ENCODE measurements at places on chromosomes 5 and 9.

DNA sequence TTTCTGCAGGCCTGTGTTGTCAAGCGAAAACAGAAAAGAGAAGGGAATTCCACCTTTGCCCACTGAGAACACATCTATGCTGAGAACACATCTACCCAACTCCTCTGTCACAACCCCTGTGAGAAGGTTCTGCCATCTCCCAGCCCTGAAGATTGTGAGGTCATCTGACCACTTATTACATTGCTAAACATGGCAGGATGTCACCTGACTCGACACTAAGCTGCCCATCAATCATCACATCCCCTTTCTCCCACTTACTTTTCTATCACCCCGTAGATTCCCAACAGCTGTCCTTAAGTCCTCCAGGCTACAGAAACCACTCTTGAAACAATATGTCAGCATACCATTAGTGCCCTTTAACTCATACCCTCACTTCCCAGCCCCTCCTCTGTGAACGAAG lies 64.2 kb upstream of the PRSS3 start:
- no peak for DNase-seq

- DNase-seq, result no peak
These were observed 254.9 kb upstream of the SMC2 start for GRCh38 chr9:103839197-103839596.

DNA sequence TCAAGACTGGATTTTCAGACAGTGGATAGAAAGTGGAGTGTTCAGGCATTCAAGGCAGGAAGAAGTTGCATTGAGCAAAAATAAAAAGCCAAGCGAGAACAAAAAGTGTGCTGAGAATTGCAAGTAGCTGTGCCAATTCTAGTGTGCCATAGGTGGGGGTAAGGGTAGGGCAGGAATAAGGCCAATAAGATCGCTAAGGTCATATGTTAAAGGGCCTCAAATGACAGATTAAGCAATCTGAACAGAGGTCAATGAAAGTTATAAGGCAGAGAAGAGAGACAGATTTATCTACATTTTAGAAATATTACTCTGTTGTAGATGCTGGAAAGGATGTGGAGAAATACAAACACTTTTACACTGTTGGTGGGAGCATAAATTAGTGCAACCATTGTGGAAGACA lies 36.4 kb downstream of the NADK2 start:
- no peak for DNase-seq

GRCh38 chr9:18834740-18835361 lies 198.2 kb downstream of the SAXO1 start:
- no peak for DNase-seq

DNA sequence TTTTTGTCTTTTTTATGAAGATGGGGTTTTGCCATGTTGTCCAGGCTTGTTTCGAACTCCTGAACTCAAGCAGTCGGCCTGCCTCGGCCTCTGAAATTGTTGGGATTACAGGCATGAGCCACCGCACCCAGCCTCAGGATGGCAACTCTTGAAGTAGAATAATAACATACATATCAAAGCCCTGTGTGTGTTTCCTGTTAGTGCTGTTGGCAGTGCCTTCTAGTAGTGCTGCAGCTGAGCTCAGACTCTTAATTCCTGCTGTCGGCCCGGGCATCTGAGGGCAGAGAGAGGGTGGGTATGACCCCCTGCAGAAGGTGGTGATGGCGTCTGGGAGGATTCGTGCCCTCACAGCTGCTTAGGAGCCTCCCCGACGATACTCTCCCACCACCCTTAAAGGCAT lies 227.2 kb downstream of the PDZD2 start:
- DNase-seq, result no peak

DNA sequence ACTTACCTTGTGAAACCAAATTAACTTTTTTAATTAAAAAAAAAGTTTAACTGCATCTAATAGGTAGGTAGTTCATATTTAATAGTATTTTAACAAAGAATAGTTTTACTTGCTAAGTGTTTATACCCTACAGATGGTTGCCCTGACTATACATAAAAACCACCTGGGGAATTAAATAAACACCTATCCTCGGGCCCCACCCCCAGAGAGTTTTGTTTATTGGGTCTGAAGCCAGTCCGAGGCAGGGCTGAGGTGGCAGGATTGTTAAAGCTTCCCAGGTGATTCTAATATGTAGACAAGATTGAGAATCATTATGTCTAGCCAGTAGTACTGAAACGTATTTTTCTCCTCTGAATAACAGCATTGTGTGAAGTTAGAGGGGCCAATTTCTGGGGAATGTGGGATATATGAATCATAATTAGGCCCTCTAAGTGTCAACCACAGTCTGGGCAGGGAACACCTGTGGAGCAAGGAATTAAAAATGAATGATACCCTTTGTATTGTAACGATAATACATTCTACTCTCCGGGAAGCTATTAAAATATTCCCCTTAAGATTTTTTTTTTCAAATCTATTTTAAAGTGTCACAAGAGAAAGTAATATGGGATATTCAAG lies 5.6 kb upstream of the PAM start:
- DNase-seq, result no peak

DNA sequence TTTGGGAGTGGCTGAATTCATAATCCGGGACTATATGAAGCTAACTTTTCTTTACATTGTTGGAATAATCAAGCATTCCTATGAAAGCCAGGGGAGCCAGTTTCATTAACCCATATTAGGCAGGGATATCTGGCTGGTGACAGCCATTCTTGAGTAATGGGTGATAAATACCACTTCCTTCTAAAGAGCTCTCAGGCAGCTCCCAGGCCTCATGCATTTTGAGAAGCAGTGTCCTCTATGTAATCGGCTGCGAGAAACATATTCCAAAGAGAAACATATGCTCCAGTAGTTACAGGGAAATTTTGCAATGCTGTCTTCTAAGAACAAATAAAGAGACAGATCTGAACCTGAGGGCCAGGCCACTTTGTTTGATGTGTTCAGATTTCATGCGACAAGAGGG lies 83.1 kb downstream of the MSX2 start:
- no peak for DNase-seq

- no peak for DNase-seq
These were observed 14.7 kb downstream of the MAN2A1 start for GRCh38 chr5:109704282-109704952.

DNA sequence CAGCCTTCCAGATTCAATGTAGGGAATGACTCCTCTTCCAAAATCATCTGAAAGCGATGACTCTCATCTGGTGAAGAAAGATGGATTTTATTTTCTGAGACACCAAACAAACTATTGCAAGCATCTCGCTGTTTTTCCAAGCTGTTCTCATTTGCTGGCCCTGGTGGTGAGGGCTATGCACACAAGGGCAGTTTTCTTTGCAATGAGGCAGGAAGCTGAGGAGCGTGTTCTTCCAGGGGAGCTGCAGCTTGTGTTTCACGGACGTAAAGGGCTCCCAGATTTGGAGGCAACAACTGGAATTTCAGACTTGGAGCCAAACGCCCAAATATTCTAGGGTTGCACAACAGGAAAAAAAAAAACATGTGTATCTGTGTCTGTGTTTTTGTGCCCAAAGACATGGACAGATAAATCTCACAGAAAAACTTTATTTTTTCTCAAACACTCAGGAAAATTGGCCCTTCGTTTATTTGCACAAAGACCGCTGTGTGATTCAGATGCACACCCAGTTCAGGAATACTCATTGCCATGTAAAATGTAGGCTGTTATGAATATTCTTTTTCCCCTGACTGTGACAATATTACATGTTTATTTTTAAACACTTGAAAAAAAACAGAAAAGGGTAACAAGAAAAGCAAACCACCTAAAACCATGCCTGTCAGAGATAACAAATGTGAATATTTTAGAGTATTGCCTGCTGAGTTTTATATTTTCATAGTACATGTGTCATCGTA lies 151.3 kb downstream of the GAS1 start:
- DNase-seq, result no peak

DNA sequence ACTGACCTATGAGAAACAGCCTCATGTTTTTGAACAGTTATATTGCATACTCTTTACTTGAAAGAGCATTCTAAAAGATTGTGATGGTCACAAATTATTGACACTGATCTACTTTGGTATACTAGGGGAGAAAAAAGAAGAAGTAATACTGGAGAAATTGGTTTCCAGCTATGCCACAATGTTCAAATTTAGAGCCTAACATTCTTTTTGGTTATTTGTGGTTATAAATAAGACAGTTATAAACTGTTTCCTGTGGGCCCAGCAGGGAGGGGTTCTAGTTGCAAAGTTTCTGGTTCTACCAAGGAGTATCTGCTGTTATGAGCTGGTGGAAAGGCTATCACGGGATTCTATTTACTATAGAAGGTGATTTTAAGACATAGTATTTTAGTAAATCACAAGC lies 4.8 kb downstream of the CWC27 start:
- DNase-seq, result no peak

- no peak for DNase-seq
These were observed 563.9 kb downstream of the BNC2 start for GRCh38 chr9:16306586-16306985.

GRCh38 chr5:152124409-152125041 lies 199.9 kb upstream of the GLRA1 start:
- DNase-seq, result no peak

- DNase-seq, result no peak
These were observed 34.4 kb downstream of the NSUN2 start for GRCh38 chr5:6598351-6598900.

GRCh38 chr5:157651623-157652376 lies 438 bp downstream of the SOX30 start:
- no peak for DNase-seq

- no peak for DNase-seq
These were observed 1.9 kb downstream of the FBXO10 start for GRCh38 chr9:37574241-37574721.

DNA sequence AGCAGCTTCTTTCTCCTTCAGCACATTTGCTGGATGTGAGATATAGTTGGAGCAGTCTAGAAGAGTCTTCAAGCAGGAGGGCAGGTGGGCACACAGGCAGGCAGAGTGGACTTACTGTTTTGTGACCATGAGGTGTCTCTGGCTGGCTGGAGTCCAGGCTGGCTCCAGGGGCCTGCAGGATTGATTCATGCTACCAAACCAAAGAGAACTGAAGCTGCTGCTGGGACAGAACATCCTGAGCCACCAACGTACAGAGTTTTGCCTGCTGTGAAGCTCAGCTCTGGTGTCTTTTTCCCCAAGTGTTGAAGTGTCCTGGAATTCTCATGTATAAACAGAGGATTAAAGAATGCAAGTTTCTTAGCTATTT lies 45.7 kb downstream of the CYSTM1 start:
- no peak for DNase-seq

GRCh38 chr9:125826850-125827249 lies 79.7 kb downstream of the PBX3 start:
- no peak for DNase-seq

GRCh38 chr5:6792376-6792775 lies 79.1 kb downstream of the TENT4A start:
- DNase-seq, result no peak

- no peak for DNase-seq
These were observed 22.2 kb downstream of the MROH2B start for GRCh38 chr5:41048986-41049385.

GRCh38 chr9:91395553-91396471 lies 27.8 kb downstream of the NFIL3 start:
- no peak for DNase-seq

DNA sequence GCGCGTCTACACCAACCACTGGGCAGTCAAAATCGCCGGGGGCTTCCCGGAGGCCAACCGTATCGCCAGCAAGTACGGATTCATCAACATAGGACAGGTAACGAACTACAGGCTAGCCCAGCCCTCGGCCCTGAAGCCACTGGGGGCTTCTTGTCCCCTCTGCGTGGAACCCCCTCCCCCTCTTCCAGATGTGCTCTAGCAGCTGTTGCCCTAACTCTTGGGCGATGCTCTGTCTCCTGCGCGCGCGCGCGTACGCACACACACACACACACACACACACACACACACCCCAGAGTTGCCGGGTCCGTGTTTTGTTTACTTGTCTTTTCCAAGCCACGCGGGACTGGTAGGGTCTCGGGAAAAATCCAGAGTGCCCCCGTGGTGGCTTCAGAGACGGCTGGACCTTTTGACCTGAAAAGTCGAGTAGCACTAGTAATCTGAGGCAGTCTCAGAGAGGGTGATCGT lies 836 bp downstream of the PCSK5 start:
- DNase-seq, result no peak

GRCh38 chr5:168779333-168779732 lies 200.2 kb upstream of the PANK3 start:
- DNase-seq, result no peak

DNA sequence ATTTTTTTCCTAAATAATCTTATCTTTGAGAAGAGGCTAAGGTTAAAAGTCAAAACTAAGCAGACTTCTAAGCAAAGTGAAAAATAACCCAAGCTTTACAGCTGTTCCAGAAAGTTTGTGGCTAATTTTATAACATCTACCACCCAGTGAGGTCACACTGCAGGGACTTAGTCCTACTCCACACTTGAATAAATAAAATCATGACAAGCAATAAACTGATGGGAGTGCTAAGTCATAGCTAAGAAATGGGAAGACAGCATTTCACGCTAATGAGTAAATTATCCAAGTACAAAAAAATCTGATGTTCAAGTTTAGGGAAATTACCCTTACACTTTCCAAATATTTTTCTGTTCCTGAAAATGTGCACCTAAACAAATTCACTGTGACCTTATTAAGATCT lies 47.7 kb downstream of the ZNF608 start:
- DNase-seq, result no peak

GRCh38 chr5:171629628-171630349 lies 155.8 kb upstream of the SMIM23 start:
- DNase-seq, result no peak

GRCh38 chr5:104594850-104595249 lies 1032.3 kb upstream of the NUDT12 start:
- no peak for DNase-seq

GRCh38 chr5:166712447-166713185 lies 1578.8 kb upstream of the WWC1 start:
- DNase-seq, result no peak

- no peak for DNase-seq
These were observed 22.2 kb downstream of the ITGA1 start for GRCh38 chr5:52809884-52810283.

DNA sequence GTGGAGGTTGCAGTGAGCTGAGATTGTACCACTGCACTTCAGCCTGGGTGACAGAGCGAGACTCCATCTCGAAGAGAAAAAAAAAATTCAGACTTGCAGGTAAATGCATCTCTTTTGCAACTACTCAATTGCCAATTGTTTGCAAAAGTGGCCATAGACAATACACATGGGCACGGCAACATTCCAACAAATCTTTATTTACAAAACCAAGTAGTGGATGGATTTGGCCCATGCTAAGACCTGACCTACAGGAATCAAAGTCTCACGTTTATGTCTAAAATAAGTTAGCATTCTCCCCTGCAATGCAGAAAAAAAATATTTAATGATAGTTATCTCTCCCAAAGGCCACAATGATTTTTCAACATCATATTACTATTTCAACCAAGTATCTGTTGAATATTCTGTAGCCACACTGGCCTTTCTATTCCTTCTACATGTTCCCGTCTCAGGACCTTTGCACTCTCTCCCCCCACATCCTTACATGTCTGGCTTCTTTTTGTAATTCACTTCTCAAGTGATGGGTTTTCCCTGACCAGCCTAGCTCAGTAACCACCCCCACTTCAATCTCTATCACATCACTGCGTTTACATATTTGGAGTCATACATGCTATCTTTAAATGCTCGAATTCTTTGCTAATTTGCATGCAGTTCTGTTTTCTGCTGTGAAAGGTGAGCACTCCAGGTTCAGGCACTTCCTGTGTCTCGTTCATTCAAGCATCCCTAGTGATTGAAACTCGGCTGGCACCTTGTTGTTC lies 54.2 kb downstream of the FNBP1 start:
- DNase-seq, result no peak

GRCh38 chr9:88578121-88579049 lies 43.4 kb downstream of the NXNL2 start:
- no peak for DNase-seq

GRCh38 chr5:143019614-143020515 lies 249.7 kb downstream of the ARHGAP26 start:
- DNase-seq, result peak; percentile 20

GRCh38 chr9:113511856-113512761 lies 48.6 kb downstream of the RGS3 start:
- no peak for DNase-seq

Data from NCI-H446 treated with DMSO at 0.1 percent for 48 hours (cell line).